IMR-90 (cell line): ENCODE measurements at places on chromosomes 2 and 18.

DNA sequence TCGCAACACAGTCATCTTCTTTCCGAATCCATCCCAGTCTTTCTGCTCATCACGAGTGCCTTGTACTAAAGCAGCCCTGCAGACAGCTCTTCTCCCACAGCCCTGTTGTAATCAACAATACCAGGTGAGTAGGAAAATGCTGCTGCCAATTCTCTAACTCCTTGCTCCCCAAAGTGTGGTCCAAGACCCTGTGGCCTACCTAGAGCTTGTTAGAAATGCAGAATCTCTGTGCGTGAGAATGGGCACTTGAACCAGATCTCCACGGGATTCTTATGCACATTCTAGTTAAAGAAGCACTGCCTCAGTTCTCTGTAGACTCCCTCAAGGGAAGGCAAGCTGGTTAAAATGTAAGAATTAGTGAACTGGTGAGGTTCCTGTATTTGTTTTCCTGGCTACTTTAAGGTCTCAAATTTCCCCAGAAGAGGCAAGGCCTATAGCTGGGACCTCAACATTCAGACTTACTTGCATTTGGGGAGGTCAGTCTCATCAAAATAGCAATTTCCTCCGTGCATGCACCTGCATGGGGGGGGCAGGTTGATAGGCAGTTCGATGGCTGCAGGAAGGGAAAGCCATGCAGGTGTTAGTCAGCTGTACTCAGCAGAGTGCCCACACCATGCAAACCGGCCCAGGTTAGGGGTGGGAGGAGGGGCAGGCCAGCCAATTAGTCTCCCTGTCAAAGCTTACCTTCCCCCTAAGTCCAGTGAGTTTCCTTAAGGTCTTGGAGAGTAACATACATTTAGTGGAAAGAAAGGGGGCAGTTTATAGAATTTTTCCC, 70.8 kb downstream of the DHRS9 start:
- no peak for DNase-seq

DNA sequence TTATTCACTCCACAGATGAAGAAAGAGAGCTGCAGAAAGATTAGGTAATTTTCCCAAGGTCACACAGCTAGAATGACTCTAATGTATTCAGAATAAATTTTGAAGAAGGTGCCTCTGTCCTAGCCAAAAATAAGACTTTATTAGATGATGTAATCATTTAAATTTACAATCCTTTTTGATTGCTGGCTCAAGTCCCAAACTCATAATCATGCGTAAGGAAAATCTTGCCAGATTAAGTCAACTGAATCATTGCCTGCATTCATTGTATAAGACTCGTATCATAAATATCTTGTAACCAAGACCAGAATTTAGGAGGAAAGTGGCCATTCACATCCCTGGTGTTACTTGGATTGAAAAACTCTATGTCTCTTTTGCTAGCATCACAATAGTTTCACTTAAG, 53.1 kb upstream of the STK39 start:
- DNase-seq, result no peak

- DNase-seq, result no peak
Observed at GRCh38 chr2:105584435-105585010, 160.2 kb upstream of the NCK2 start.

- DNase-seq, result no peak
Observed at GRCh38 chr2:201542291-201542690, 90.8 kb downstream of the STRADB start.

DNA sequence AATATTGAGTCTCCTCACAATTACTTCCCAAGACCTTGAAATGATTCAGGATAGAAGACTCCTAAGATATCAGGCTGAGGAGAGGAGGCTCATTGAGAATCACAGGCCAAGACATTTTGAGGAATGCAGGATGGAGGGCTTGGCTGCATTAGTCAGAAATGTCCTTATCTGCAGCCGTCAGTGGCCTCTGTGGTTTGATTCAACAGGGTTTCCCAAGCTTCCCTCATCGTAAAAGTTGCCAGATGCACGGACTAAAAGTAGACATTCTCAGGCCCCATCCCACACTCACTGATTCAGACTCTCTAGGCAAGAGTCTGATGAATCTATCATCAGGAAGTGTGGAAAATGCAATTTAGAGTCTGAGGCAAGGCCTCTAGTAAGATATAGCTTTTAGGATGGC, 34.0 kb upstream of the TMEM178A start:
- peak; percentile 98 for DNase-seq
